ENCODE measurements at places on chromosomes 4 and X. TPM values are rescaled to one million over a fixed set of nuclear protein-coding genes. Genes with fewer than 3 reads are reported as not detected.

Gene MAGEA8
- polyA plus RNA-seq: 0.45 TPM

Gene CENPE
- 5.2 TPM for polyA plus RNA-seq

Gene UGT2B15
- polyA plus RNA-seq: 0.87 TPM

GRCh38 chrX:10598540-10598939 lies 21.8 kb downstream of the MID1 start:
- no peak for DNase-seq

DNA sequence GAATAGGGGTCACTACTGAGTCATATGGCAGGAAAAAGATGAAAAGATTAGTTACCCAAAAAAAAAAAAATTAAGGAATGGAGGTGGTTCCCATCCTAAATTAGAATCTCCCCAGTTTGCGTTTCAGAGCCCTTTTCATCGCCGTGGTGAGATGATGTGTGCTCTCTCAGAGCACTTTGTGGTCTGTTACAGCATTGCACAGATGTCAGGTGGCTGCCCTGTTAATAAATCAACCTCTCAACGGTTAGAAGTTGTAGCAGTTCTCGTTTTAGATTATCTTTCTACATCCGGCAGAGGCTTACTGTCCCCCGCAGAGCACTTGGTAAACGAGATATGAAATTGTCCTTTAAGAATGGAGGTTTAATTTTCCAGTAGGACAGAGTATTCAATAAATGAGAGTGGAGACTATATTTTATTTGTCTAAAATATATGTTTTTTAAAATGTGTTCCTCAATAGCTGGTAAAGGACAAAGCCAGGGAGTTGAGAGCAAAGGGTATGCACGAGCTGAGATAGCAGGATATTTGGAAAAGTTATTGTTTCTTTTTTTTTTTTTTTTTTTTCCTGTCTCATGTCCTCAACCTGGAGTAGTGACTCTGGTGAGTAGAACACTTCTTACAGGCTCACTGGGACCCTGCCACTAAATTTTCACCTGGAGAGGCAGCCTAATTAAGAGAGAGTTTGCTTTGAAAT lies 26.9 kb downstream of the AFF1 start:
- no peak for DNase-seq

Gene SRPX2
- polyA plus RNA-seq: 30.6 TPM

Gene FATE1
- polyA plus RNA-seq: 0.24 TPM

GRCh38 chrX:44621078-44621477 lies 78.4 kb upstream of the FUNDC1 start:
- DNase-seq: no peak

DNA sequence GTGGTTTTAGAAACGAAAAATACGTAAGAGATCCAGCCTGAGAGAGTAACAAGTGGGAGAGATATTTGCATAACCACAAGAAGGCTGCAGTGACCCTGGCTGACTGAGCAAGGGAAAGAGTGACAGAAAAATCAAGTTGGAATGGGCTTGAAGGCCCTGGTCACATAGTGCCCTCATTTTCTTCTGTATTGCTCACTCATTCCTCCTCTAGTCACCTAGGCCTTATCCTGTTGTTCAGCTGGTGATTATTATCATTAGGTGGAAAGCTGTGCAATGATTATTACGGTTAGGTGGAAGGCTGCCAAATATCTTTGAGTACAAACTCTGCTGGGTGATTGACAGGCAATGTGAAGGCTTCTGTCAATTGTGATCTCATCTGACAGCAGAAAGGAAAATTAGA lies 2384.1 kb downstream of the PCDH7 start:
- DNase-seq: no peak

GRCh38 chrX:47632666-47633065 lies 2.9 kb upstream of the CFP start:
- no peak for DNase-seq

GRCh38 chr4:42513748-42514492 lies 116.6 kb downstream of the SHISA3 start:
- DNase-seq: no peak

DNA sequence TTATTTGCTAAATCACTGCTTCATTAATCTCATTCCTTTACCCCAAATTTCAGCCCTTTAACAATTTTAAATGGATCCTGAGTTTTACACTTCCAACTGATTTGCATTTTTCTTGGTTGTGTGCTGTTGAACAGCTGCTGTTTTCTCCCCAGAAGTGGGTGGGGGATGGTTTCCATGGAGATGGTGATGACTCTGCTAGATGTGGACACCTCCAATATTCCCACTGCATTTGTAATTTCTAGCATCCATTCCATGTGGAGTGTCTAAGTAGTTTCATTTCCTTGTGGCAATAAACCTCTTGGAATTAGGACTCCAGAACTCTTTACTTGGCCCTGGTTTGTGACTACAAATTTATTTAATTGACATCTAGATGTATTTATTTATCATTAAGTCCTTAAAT lies 330.4 kb downstream of the GBA3 start:
- DNase-seq: no peak

GRCh38 chrX:153441296-153441695 lies 4.6 kb downstream of the TREX2 start:
- DNase-seq: no peak

DNA sequence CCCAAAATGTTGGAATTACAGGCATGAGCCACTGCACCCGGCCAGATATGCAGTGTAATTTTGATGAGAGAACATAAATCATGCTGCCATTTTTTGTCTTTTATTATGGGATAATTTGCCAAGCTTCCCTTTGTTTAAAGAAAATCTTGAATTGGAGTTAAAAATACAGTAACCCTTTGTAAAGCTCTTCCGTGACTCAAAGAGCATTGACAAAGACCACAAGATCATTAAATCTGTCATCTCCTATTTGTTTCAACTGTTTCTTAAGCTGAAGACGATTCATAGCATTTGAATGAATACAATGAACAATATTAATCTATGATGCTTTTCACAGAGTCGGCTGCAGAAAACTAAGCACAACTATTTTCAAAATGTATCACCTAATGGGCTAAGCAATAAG lies 132.6 kb downstream of the ANAPC4 start:
- no peak for DNase-seq

Gene CLDN34
- polyA plus RNA-seq: 0.16 TPM

DNA sequence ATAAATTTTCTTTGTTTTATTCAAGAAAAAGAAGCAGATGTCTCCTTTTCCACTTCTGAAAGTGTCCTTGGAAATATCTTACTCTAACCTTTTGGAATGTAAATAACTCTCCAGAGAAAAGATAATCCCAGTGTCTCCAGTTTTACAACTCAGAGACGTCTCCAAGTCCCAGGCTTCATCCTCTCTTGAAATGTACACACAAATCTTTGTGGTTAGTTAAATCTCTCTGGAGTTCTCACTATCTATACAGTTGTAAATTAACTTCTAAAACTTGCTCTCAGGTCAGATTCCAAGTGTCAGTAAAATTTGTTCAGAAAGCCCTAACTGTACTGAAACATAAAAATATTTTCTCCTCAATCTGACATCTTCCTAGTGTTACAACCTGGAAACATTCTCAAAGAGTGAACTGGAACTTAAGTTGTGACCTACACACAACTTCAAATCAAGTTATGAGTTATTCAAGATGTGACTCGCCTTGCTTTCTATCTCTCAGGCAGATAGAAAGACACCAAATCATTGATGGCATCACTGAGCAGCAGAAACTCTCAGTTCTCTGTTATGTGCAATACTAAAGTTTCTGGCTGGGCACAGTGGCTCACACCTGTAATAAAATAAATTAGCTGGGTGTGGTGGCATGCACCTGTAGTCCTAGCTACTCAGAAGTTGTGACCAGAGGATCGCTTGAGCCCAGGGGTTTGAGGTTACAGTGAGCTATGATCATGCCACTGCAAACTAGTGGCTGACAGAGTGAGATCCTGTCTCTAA lies 284.2 kb downstream of the RCHY1 start:
- DNase-seq: no peak

DNA sequence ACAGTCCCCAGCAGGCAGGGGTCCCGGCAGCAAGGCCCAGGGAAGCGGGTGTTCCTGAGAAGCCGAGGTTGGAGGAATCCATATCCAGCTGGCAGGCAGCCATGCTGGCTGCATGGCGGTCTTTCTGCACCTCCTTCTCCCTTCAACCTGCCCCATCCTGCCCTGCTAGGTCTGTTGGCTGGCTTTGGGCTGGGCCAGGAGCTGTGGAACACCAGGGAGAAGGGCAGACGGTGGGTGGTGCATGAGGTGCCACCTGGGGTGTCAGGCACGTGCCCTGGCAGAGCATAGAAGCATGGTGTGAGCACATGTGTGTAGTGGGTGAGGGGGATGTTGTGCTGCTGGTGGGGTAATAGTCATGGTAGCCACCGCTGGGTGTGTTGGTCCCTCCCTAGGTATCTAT lies 150.1 kb downstream of the PJA1 start:
- no peak for DNase-seq

GRCh38 chr4:88675543-88675942 lies 22.1 kb downstream of the NAP1L5 start:
- no peak for DNase-seq

GRCh38 chr4:88277711-88278225 lies 6.6 kb downstream of the PPM1K start:
- DNase-seq: no peak

DNA sequence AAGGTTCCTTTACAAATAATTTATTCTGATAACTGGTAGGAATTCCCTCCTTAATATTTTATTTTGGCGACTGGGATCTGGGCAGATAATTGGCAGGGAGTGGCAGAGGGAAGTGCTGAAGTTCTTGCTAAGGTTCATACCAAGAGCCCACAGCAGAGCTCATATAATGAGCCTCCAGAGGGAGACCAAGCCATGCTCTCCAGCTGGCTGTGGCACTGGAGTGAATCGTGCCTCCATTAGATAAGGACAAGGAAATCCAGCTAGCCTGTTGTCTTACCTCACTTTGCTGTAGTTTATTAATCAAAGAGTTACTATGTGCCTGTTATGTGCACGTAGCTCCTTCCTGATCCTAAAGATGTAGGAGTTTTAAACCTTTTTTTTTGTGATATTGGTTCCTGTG lies 1.3 kb downstream of the ASB12 start:
- no peak for DNase-seq

DNA sequence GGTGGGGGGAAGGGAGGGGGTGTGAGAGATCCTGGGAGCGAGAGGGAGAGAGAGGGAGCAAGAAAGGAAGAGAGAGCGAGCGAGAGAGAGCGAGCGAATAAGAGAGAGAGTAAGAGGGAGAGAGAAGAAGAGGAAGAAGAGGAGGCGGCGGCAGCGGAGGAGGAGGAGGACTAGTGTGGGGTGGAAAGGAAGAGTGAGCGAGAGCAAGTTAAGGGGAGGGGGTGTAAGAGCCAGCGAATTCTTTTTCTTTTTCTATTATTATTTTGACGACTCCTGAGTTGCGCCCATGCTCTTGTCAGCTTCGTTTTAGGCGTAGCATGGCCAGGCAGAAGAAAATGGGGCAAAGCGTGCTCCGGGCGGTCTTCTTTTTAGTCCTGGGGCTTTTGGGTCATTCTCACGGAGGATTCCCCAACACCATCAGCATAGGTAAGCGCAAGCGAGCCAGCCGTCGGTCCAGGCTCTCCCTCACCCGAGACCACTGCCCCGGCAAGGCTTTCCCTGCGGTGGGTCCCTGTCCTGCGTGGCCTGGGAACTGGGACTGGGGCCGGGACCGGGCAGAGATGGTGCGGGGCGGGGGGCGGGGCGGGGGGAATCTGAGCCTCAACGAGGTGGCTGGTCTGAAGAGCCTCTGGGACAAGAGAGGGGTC lies at the start of gene GRIA3:
TSS of gene GRIA3 (plus strand) at position 60 of the 647 bp plus-strand sequence. CDS start at position 318, 258 bp downstream.
- DNase-seq: no peak

GRCh38 chrX:138745196-138745595 lies 33.7 kb upstream of the FGF13 start:
- peak; percentile 76 for DNase-seq

DNA sequence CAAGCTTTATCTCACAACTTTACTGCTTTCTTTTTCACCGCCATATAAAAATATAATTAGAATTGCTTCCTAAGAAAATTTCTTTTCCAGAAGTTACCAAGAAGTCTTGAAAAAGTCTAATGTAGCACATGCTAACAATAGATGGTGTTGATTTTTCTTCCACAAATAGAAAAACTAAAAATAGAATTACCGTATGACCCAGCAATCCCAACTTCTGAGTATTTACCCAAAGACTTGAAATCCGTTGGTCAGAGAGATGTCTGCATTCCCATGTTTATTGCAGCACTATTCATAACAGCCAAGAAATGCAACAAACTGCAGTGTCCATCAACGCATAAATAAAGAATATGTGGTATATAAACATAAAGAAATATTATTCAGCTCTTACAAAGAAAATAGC lies 17.8 kb upstream of the EDNRA start:
- DNase-seq: no peak

DNA sequence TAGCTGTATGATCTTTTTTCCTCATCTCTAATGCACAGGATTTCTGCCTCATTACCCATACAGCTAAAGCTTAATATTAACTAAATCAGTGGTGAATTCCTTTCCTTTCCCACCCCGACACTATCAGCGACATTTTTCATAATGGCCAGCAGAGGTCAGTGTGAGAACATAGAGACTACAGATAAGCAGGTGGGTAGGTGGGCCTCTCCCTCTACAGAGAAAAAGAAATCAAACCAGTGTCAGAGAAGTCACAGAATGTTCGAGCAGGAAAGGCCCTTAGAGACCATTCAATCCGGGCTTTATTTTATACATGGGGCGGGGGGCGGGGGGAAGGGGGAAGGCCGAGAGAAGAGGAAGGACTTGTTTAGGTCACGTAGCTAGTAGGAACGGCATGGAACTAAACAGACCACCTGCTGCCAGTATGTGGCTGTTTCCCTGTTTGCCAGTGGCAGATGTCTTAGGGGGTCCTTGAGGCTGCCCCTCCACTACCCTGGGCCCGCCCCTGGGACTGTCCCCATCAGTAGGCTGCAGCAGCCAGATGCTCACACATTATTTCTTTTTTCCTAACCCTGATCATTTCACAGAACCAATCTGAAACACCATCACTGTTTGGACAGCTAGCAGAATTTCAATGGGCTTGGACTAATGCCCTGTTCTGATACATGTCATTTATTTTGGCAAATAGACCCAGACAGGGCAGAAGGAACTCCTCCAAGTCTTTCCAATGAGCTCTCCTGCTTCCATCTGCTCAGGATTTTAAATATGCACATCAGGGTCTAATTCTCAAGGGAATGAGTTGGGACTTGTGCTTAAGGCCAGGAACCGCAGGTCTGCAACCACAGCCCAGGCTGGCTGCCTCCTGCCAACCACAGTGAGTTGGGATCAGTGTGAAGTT lies 133.4 kb downstream of the ATG4A start:
- peak; percentile 16 for DNase-seq

Gene RHOH
- polyA plus RNA-seq: 1.2 TPM

- peak; percentile 89 for DNase-seq
These were observed 1.9 kb downstream of the KLHL15 start for GRCh38 chrX:24024819-24025740.

GRCh38 chr4:97013711-97014110 lies 1129.6 kb downstream of the STPG2 start:
- DNase-seq: no peak

Gene TEX13D
- polyA plus RNA-seq: not detected

- no peak for DNase-seq
These were observed 94.5 kb upstream of the APOOL start for GRCh38 chrX:84909151-84909550.

All from right lung (tissue), 10 donors.